ENCODE measurements at places on chromosomes 12 and 14.

DNA sequence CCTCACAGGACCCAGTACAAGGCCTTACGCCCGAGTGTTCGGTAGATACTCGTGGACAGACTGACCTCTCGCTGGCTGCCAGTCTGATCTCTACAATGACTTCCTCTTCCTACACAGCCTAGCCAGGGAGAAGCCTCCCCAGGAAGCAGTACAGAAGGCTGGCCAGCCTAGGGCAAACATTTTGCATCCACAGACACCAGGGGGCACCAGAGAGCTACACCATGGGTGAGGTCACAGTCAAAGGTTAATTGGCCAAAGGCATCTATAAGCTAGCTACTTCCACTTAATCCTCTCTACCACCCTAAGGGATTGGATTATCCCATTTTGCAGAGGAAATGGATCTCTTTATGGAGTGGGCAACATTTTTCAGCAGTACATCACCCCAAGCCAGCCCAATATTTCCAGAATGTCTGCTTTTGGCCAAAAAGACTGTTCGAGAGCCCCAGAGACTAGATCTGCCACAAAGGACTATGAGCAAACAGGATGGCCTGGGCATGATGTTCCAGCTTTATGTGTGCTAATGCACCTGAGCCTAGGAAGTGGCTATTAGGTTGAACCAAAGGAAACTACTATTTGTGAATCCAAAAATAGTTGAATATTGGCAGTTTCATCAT lies 14.6 kb upstream of the PNMA1 start:
- DNase-seq, result peak; percentile 40

DNA sequence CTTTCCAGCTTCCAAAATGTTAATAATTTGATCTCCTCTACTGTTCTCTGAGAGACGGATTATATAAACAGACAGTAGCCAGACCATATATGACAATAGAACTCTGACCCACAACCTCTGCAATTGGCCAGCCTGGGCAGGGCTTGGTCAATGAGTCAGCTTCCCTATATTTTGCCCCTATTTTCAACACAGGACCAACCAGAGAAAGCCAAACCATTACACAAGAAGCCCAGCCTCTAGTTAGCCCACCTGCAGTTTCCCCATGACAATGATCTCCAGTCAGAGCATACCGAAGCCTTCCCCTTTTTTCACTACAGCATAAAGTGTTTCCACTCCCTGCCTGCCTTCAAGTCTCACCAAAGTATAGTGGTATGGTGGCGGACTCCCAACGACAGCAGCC lies 7.6 kb upstream of the EXD2 start:
- no peak for DNase-seq

DNA sequence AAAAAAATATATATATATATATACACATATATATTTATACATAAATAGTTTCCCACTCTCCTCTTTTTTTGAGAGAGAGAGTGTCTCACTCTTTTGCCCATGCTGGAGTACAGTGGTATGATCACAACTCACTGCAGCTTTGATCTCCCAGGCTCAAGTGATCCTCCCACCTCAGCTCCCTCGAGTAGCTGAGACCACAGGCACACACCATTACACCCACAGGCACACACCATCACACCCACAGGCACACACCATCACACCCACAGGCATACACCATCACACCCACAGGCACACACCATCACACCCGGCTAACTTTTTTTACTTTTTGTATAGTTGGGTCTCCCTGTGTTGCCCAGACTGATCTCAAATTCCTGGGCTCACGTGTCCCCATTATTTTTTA lies 14.1 kb upstream of the GAPDH start:
- no peak for DNase-seq

GRCh38 chr14:59771577-59771976 lies 99.0 kb downstream of the RTN1 start:
- DNase-seq, result peak; percentile 31

DNA sequence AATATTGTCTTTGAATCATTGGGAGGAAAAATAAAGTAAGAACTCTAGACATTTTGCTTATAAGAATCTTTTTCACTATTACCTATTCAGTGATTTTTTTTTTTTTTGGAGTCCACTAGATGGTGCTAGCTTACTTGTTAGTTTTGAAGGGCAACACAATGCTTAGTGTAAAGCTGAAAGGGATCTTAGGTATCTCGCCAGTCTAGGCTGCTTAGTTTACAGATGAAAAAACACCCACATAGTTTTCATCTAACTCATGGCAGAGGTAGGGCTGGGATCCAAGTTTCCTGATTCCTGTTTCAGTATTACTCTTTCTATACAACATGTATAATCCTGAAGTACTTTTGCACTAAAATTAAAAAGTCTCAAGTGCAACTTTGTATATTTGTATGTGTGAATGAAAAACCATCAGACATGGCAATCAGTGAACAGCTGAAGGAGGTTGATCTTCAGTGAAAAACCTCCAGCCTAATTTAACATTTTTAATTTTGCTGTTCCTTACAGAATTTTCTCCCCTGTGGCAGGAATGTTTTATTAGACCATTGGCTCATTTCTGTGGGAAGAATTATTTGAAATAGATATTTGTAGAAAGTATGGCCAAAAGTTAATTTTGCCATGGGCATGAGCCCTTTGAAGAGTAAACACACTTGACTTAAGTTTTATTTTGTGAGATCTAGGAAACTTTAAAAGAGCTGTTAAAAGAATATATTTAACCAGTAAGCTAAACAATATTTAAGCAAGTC lies 40.7 kb downstream of the LRRIQ1 start:
- DNase-seq, result no peak

DNA sequence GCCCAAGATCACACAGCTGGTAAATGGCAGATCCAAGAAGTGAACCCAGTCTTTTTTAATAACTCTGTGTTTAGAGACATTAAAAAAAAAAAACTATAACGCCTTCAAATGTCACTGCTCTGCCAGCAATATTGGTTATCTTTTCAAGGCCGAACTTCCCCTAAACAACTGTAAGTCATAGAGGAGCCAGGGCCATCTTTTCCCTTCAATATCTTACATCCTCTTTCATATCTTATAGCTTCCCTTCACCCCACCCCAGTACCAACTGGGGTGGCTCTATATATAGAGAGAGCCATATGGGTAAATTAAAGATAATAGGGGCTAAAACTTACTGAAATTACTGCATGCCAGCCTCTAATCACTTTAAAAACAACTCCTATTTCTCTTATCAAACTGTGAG lies 100.2 kb downstream of the STAB2 start:
- DNase-seq, result no peak

GRCh38 chr12:66235626-66236281 lies 46.7 kb downstream of the IRAK3 start:
- no peak for DNase-seq

DNA sequence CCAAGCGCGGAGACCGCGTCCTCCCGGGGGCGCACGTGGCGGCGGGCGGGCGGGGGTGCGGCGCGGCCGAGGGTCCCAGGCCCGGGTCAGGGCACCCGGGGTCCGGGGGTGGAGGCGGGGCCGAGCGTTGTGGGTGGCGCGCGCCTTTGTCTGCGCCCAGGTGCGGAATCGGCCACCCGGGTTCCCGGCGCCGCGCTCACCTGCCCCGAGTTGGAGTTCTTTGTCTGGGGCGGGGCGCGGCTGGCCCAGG lies 50.1 kb downstream of the LRCOL1 start:
- no peak for DNase-seq

GRCh38 chr14:93379831-93380230 lies 32.8 kb downstream of the COX8C start:
- DNase-seq, result no peak

- no peak for DNase-seq
These were observed 20.0 kb downstream of the CKAP4 start for GRCh38 chr12:106227641-106228319.

DNA sequence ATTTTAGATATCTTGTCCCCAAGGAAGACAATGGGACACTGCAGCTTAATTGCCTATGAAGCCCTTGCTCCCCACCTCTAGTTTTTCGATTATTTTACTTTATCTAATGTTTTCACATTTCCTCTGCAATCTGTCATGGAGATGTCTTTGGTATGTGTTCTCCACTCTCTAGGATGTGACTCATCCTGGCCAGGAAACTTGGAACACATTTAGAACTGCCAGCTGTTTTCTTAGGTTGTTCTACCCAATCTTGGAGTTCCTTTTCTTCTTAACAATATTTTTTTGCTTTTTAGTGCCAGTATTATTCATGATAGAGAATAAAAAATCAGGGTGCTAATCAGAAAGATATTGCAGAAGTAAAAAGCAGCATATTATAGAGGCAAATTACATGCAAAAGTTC lies 101.7 kb upstream of the CLEC14A start:
- no peak for DNase-seq

- no peak for DNase-seq
These were observed 89.9 kb upstream of the PRICKLE1 start for GRCh38 chr12:42679466-42679865.

DNA sequence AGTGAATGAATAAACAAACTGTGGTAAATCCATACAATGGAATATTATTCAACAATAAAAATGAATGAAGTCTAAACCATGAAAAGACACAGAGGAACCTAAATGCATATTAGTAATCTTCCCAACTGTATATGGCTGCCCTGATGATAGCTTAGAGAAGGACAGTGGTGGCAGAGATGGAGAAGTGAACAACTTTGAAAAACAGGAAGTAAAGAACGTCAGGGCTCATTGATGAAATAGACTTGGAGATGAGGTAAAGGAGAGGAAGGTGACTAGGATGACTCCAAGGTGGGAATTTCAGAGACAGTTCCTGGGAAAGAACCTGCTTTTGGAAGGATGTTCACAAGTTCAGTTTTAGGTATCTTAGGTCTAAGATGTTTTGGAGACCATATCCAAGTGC lies 36.3 kb upstream of the NT5DC3 start:
- no peak for DNase-seq

GRCh38 chr12:123850246-123851134 lies 88.4 kb downstream of the DNAH10 start:
- DNase-seq, result no peak

DNA sequence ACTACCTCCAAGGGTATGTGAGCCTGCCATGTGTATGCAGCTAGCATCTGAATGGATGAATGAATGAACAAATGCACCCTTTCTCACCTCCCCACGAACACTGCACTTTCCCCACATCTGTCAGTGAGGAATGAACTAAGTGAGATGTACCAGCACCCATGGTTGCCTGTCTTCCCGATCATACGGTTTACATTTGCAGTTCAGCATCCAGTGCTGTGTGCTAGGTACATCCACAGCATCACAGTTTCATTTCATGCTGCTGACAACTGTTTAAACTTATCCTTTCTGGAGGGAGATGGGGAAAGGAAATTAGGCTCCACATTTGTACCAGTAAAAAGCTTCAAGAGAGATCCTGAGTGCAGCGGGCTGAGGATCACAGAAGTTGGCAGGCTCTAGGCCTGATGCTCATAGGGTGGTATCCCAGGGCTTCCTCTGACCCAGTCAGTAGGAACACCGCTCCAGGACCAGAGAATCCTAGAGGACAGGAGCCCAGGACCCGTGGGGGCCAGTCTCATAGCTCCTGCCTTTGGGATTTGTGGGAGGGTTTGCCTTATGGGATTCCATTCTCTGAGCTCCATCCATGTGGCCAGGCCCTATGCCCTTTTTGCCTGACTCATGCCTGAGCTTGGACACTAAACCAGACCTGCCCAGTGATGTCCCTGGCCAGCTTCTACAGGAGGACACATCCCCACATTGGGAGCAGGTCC lies 294.5 kb downstream of the CACNA1C start:
- no peak for DNase-seq

GRCh38 chr14:23041729-23042128 lies 283 bp upstream of the PSMB11 start:
- no peak for DNase-seq

DNA sequence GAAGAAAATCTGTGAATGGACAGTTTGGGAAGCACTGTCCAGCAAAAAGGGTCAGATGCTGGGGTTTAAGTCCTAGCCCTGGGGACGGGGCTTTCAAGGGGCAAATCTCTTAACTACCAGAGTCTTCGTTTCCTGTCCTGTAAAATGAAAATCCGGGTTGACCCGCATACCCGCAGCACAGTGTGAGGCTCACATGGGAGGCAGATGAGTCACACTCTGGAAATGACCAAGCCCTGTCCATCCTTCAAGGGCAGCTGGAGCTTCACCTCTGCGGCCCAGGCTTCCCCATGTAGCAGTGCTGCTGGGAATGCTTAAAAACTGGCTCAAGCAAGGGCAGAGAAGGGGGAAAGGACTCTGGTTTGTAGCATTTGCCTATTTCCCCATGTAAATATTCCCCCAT lies 19.0 kb downstream of the FAM181A start:
- DNase-seq, result no peak

DNA sequence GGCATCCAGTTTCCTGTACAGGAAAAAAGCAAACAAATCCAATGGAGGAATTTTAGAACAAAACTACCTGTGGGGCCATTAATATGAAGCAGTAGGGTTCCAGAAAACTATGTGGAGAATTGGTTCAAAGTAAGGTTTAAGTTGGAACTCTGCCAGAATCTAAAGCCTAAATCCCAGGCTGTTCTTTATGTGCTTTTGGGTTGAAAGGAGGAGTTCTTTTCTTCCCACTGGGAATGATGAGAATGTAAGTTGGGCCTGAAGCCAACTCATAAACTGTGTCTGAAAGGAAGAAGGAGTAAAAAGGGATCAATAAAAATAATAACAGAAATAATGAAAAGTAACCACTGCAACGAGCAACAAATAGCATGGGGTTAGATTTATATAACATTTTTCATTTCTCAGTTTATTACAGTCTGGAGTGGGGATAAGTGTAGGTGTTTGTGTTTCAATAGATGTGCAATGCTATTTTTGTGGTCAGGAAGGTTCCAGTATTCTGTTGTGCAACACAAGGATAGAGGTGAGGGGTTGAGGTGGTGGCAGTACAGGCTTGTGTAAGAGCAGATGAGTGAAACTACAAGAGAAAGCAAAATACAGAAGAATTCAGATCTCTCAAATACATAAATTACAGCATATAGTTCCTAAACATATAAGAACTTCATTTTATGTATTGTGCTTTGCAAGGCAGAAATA lies 373.6 kb downstream of the EMP1 start:
- no peak for DNase-seq

- DNase-seq, result no peak
These were observed 35.2 kb upstream of the MEG3 start for GRCh38 chr14:100790502-100791347.

DNA sequence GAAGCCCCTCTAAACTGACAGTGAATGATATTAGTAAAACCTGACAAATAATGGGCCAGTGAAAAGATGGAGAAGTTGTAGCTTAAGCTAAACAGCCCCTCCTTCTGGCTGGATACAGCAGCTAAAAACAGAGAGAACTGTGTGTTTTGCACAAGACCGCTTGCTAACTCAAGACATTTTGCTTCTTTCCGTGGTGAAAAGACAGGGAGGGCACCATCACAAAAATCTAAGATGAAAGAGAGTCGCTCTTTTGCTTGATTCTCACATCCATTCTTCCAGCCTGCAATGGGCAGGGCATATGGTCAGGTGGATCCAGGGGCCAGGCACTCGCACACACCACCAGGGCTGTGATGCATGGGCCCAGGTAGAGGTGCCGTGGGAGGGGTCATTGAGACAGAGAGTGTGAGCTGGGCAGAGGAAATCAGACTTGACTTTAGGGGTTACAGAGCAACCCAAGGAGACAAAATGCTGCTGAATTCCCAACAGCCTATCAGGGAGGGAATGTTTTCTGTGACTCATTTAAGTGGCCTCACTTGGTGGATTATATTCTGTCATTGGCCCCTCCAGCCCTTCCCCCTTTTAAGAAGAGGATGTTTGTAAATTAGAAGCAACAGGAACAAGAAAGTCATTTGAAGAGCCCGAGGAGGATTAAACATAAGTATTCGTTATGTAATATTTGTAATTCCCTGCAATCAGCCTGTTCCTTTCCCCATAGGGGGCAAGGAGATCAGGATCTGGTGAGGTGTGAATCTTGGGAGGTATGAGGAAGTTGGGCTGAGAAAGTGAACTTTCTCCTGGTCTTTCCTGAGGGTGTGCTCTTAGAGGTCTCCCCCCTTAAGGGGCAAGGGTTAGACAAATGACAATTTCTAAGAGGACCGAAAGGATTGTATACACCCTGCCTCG lies 12.3 kb downstream of the EMP1 start:
- DNase-seq, result no peak
